ENCODE measurements at places on chromosomes 5 and 9.
A peak's percentile ranks its signal among the peaks of the same experiment; 100 is the strongest.

- DNase-seq: no peak
Measured at GRCh38 chr5:51495672-51496071, 112.4 kb downstream of the ISL1 start.

- DNase-seq: no peak
Measured at GRCh38 chr9:81022177-81022576, 667.2 kb downstream of the TLE1 start.

DNA sequence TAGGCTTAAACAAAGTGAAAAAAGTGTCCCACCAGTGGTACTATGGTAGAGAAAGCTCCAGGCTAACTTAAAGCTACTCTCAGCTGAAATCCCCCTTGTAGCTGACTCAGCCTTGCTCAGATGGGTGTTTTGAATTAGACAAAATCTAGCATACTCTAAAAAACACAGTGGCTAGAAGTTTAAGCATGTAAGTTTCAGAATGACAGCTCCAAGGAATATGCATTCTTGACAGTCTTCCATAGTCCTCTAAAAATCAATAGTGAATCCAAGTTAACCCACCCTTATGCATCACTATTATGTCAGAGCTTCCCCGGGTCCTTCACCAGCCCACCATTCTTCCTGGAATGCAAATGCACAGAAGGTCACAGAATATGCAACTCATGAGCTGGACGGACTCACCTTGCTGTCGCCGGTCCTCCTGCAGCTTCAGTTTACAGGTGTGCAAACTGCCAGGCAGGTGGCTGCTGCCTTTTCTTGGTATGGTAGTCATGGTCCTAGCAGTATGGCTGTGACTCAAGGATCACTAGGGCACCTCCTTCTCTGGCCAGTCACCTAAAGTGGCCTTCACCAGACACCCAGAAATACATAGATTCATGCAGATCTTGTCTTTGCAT, 668 bp downstream of the RANBP3L start:
- DNase-seq: no peak

- no peak for DNase-seq
Measured at GRCh38 chr9:82168585-82168984, 180.0 kb downstream of the SPATA31D1 start.

GRCh38 chr9:109418827-109419226, 79.3 kb downstream of the PTPN3 start:
- no peak for DNase-seq

DNA sequence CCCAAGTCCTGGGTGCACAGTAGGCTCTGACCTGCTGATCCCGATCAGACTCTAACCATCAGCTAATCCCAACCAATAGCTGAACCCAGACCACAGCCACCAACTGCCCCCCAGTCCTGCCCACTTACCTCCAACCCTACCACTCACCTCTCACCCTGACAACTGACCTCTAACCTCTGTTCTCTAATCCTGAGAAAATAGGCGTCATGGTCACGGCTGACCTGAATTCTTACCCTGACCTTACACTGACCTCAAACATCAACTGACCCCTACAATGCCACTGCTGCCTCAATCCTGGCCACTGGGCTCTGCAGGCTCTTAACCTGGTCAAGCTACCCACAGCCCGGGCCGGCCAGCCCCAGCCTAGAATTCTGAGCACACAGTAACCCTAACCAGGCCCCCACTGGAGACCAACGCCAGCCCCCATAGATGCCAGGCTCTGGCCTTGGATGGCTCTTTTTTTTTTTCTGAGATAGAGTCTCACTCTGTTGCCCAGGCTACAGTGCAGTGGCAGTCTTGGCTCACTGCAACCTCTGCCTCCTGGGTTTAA, 63.8 kb upstream of the ASS1 start:
- no peak for DNase-seq

- no peak for DNase-seq
Measured at GRCh38 chr9:19940811-19941535, 152.1 kb upstream of the SLC24A2 start.

DNA sequence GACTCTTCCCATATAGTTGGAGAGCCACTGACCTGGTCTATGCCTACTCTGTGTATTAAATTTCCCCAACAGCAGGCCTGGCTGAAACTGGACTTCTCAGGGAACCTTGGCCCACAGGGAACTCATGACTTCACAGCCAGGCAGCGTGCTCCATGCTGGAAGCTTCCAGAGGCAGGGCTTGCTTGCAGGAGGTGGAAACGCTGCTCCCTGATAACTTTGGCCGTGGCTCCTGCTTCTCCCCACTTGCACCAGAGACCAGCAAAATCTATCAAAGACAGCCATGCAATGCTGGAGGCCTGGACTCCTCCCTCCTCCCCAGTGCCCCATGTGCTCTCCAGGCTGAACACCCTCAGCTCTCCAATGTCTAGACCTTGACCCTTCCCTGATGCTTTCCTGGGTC, 137.1 kb downstream of the GABBR2 start:
- DNase-seq: no peak

GRCh38 chr5:143251190-143251589, 152.3 kb downstream of the NR3C1 start:
- no peak for DNase-seq

- DNase-seq: no peak
Measured at GRCh38 chr9:86217076-86217755, 42.2 kb downstream of the C9orf153 start.

DNA sequence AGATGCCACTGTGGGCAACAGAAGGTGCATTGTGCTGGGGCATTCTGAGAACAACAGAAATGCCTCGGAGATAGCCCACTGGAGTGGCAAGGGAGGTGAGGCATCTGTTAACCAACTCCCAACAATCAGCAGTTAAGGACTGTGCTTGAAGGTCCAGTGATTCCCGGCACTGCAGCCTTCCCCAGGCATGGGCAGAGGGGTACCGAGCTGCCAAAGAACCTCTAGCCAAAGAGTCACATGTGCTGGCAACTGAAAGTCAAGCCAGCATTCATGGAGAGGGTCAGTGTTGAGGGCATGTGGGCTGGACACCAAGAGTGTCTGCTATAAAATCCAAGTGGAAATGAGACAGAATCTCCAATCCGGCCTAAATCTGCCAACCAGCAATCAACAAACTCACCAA, 149.6 kb downstream of the ASTN2 start:
- no peak for DNase-seq

- DNase-seq: no peak
Measured at GRCh38 chr5:146699138-146699537, 179.4 kb downstream of the PPP2R2B start.

DNA sequence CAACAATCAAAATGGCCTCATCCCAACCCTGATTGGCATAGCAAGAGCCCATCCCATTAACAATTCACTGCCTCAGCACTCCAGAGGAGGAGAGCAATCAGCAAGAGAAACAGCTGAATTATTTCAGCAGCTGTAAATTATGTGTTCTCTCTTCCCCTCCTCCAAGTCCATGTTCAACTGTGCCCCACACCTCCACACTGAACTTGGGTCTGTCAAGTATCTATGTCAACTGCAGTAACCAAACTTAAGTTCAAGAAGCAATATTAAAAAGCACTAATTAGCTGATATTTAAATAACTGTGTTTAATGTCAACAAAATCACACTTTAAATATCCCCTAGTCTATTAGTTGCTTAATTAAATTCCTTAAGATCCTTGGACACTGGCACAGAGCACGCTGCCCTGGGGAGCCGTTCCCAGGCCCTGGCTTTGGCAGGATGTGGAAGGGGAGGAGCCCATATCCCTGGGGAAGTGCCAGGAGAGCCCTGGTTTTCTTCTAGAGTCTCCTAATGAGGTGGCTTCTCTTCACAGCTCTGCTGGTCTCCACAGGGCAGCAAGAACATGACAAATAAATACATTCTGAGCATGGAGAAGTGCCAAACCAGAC, 50.6 kb downstream of the SIL1 start:
- DNase-seq: peak; percentile 60

- DNase-seq: no peak
Measured at GRCh38 chr9:110282018-110282738, 25.9 kb upstream of the TXN start.

DNA sequence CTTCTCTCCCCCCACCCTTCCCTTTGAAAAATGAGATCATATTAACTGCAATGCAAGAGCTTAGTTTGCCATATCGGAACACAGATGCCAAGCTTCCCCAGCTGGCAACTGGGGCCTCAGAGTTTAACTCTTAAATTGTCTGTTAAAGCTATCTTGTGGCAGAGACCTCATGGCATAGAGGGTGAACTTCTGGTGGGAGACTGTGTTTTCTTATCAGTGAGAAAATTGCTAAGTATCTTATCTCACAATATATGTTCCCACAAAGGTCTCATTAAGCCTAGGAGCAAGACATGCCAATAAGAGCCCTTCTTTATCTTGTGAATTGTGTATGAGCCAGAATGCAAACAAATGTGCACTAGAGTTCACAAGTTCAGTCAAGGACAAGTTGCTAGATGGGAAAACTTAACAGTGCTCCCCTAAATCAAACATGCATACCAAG, 12.3 kb downstream of the NFIB start:
- no peak for DNase-seq

DNA sequence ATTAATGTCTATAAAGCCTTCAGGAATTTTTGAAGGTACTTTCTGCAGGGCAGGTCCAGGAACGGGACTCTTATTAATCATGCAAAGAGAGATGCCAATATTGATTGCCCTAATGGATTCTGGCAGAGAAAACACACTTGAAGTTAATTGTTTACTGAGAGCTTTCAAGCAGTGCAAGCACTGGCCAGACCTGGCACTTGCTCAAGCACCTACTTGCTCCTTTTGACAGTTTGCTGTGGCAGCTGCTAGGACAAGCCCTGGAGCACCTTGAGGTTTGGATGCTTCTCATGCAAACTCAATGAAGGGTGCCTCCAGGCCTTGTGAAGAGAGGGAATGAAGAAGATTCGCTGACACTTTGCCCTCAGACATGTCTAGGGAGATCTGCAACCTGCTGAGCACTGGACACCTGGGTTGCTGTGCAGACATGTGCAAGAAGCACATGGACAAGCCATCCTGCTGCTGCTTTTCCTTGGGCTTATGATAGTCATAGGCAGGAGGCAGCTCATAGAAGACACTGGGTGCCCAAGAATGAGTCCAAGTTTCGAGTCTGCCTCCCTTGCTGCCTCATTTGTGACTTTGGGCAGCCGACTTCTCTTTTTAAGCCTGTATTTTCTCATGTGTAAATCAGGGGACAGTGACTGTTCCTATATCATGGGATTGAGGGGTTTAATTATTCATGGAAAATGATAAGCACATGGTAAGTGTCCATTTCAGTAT, 88.8 kb upstream of the EQTN start:
- no peak for DNase-seq

- no peak for DNase-seq
Measured at GRCh38 chr5:6652025-6652424, 18.8 kb downstream of the SRD5A1 start.

DNA sequence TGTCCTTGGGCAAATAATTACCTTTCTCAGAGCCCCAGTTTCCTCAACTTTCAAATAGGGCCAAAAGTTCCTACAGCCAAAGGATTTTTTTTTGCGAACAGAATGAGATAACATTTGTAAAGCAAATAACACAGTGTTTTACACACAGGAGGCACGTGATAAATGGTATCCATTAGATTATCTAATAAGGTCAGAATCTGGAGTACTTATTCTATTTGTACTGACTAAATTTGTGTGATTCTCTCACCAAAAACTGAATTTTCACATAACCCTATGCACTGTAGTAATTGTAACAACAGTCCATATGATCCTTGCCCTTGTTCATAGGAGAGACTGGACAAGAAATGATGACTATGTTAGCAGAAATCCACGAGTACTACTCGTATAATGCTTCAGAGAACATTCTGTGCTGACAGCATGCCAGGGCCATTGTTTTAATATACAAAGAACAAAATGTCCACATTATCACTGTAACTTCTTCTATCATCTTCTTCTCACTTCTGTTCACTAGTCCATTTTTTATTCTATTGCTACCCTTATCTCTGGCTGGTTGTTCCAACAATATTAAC, 13.9 kb upstream of the FEM1C start:
- DNase-seq: no peak

- DNase-seq: no peak
Measured at GRCh38 chr5:71883742-71884103, 164.6 kb downstream of the CARTPT start.

GRCh38 chr9:19160085-19160484, 32.8 kb upstream of the PLIN2 start:
- DNase-seq: no peak

DNA sequence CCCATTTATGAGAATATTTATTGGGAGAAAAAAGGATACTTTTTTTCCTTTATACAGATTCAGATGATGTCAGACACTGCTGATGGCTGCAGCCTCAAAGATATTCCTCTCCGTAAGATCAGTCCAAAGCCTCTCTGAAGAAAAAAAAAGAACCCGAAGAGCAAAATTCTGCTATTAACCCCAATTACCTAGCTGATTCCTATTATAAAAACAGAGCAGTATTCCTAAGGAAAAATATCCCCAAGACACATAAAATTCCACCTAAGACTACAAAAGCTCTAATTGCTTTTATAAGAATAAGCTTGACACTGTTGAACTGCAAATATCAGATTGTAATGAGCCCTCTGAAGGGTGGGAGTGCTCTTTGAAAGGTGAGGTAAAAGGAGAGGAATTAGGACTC, 138.7 kb downstream of the CDH6 start:
- DNase-seq: no peak

GRCh38 chr5:176836811-176837706, 26.7 kb downstream of the UNC5A start:
- DNase-seq: no peak

GRCh38 chr5:98193921-98194760, 579.3 kb upstream of the RGMB start:
- DNase-seq: no peak

DNA sequence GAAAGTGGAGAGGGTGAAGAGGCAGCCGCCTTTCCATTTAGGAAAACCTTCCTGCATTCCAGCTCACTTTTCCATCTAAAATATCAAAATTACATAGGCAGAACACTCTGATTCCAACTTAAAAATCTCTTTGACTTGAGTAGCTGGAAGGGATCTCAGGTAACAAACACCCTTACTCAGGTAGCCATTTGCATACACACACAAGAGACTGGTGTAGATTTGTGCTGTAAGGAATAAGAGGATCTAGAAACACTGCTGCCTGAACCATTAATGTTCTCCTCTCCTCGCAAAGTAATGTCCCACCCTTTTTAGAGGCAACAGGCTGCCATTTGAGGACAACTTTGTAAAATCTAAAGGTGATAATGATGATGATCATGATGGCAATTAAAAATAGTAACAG, 53.5 kb downstream of the BNC2 start:
- no peak for DNase-seq

DNA sequence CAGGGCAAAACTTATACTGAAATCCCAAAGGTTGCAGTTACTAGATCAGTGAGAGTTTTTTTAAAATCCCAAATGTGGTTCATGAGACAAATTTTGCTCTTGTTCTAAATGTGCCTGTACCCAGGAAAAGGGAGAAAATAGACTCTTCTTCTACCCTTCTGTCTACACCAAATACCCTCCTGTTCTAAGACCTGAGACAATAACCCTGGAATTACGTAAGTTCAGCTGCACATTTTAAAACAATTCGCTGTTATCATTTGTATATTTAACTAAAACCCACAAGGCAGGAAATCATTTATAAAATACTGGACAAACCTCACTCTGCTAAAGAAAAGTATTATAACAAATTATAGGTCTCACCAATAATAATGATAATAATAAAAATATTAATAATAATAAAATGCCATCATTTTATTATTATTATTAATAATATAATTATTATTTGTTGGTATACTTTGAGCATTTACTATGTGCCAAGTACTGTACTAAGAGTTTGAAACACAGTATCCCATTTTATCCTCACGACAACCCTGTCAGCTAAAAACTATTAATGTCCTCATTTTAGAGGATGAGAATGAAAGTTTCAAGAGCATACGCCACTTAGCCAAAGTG, 49.8 kb upstream of the AFAP1L1 start:
- no peak for DNase-seq
